Calu3 (cell line): ENCODE measurements at places on chromosomes 2 and 18. TPM values are rescaled to one million over a fixed set of nuclear protein-coding genes. Genes with fewer than 3 reads are reported as not detected.

CHRNG gene
- not detected in 2 replicates for total RNA-seq

POTEI gene
- total RNA-seq: not detected in 2 replicates

SGO2 gene
- total RNA-seq: 18.0 and 22.9 TPM in 2 replicates

STARD6 gene
- total RNA-seq: not detected in 2 replicates
